ENCODE measurements at places on chromosomes 1 and 21.

DNA sequence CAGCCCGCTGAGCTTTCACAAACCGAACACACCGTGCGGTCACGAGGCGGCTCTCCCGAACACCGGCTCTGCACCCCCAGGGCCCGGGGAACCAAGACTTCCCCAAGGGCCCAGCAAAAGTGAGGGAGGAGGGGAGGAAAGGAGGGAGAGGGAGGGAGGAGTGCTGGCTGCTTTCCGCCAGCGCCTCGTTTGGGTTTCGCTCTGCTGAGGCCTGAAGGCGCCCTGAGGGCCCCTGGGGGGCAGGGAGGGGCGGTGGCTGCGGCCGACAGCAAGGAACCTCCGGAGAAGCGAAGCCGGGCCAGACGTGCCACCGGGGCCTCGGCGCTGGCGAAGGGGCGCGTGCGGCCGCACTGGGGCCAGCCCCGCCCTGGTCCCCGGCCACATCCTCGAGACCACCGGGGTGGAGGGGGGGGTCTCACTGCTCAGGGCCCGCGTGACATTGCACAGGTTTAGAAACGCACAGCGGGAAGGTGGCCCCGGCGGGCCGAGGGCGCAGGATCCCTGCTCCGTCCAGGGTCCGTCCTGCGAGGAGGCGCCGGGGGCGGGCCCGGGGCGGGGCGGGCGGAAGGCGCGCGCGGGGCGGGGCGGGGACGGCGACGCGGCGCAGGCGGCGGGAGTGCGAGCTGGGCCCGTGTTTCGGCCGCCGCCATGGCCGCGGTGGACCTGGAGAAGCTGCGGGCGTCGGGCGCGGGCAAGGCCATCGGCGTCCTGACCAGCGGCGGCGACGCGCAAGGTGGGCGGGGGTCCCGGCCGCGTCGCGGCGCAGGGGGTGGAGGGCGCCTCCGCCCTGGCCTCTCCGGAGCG is at the start of gene PFKL:
Gene PFKL (plus strand): TSS at position 596 of the 804 bp plus-strand sequence. CDS start 53 bp downstream, at position 649.
- H3K36me3 ChIP-seq, result no peaks in the 10 kb centered on the region
- peak; percentile 61 for DNase-seq

DNA sequence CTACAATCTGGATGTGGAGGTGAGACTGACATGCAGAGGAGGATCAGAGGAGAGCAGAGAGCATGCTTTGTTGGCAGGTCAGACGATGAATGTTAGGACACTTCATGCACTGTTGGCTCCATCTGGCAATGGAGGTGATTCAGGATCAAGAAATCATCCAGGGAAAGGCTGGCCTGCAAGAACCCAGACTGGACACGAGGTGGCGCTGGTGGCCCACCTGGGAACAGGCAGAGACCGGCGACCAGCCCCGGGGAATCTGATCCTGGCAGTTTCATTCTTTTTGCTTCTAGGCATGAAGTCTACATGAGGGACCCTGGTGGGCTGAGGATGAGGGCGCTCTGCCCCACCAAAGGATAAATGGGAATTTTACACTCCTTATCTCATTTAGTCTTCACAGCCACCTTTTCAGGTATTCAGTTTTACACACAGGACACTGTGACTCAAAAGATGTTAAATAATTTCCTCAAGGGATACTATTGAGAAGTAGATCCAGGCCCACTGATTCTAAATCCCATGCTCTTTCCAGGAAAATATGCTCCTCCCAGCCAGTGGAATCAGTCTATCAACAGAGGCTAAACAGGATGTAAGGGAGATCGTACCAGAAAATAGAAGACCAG is 26.2 kb upstream of the SCMH1 start:
- H3K27me3 ChIP-seq, result no peaks in the 10 kb centered on the region
- no peak overlapping the region for H3K27ac ChIP-seq
- H3K4me3 ChIP-seq, result no peak overlapping the region
- DNase-seq, result peak; percentile 73

GRCh38 chr1:155889566-155889965 is 21.6 kb downstream of the RIT1 start:
- DNase-seq, result no peak
- H3K27me3 ChIP-seq, result no peaks in the 10 kb centered on the region
- H3K4me1 ChIP-seq, result no peaks in the 10 kb centered on the region
- no peak overlapping the region for H3K4me3 ChIP-seq

DNA sequence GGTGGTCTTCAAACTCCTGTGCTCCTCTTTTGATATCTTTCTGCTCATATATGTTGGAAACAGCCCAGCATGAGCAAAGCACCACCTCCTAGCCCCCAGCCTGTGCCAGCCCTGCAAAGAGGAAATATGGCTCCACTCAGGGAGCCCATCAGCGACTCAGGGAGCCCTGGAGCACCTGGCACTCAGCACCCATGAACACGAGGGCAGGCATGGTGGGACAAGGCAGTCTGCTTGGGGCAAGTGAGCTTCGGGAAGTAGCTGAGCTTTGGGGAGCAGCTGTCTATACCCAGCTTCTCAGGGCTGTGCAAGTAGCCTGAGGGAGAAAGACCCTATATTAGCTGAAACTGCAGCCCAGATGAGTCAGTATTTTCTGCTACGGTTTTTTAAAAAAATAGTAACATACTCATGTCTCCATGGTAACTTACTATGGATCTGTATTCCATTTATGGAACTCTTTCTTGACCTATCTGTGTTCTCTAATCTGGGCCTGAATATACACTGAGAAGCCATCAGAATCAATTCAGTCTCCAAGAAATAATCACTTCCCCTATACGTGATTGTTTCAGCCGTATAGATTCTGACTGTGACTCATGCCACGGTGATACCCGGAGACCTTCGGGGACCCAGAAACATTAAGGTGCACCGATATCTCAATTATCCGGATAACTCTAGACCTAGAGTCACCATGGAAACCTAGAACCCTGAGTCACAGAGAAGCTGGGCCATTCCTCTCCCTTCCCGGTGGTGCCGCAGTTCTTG is 1.5 kb upstream of the ETS2 start:
- no peaks in the 10 kb centered on the region for H3K36me3 ChIP-seq
- H3K4me3 ChIP-seq, result no peak overlapping the region
- H3K27ac ChIP-seq, result no peak overlapping the region
- H3K4me1 ChIP-seq, result peaks cover 11% of the 10 kb centered on the region

- no peaks in the 10 kb centered on the region for H3K4me1 ChIP-seq
- DNase-seq, result no peak
- no peaks in the 10 kb centered on the region for H3K27me3 ChIP-seq
- H3K36me3 ChIP-seq, result no peaks in the 10 kb centered on the region
- H3K4me3 ChIP-seq, result no peak overlapping the region
These were observed 14.9 kb downstream of the TMEM51 start for GRCh38 chr1:15168479-15168878.

Measured in mesendoderm (in vitro differentiated cells).